NCI-H460 (cell line): ENCODE measurements at places on chromosomes 2 and 18. TPM values are rescaled to one million over a fixed set of nuclear protein-coding genes. Genes with fewer than 3 reads are reported as not detected.

- no peak for DNase-seq
Measured at GRCh38 chr2:149972066-149972465, 384.5 kb upstream of the MMADHC start.

GRCh38 chr2:39381653-39382052 is 55.4 kb downstream of the MAP4K3 start:
- no peak for DNase-seq

Gene MDH1B
- total RNA-seq: 0.35 and 0.64 TPM in 2 replicates

DNA sequence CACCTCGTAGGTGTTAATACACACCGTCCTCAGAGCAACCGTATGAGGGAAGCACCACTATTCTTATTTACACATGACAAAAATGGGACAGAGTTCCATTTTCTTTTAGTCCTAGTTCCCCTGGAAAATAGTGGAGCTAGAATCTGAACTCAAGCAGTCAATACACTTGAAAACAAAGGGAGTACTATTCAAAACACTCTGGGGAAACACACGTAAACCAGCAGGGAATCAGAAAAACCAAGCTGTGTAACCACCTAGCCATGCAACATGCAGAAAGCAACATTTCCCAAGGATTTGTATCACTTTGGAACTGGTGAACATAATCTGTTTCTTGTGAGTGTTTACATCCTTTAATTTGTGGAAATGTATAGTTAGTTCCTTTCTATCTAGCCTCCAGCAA is 208.2 kb downstream of the UBE2E3 start:
- no peak for DNase-seq

DNA sequence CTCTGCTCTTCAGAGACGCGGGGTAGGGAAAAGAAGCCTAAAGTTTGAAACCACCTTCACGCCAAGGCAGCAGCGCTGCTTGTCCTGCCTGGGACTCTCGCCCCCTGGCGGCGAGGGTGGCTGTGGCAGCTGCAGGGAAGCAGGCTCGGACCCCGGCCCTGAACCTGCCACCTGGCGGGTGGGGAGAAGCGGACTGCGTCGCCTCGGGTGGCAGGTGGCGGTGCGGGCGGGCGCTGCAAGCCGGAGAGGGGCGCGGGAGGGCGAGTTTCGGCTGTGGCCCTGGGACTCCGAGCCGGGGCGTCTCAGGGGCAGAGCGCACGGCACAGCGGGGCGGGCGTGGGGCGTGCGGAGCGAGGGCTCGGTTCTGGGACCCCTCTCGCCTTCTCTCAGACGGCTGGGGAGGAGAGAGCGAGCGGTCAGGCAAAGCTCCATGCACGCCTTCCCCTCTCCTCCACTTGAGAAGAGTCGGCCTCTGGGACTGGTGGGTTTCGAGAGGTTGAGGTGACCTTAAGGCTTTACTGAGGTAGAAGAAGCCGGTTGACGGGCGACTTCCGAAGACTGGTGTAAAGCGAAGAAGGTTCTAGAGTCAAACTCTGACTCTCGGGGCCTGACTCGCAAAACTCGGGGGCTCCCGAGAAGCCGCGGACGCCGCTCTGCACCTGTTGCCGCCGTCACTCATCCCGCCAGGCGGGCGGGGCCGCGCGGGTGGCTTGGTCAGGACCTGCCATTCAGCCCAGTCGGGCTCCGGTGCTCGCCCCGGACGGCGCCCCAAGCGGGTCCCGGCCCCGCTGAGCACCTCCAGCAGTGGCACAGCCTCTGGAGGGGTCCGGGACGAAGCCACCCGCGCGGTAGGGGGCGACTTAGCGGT is 1.1 kb upstream of the BOLL start:
- no peak for DNase-seq

DNA sequence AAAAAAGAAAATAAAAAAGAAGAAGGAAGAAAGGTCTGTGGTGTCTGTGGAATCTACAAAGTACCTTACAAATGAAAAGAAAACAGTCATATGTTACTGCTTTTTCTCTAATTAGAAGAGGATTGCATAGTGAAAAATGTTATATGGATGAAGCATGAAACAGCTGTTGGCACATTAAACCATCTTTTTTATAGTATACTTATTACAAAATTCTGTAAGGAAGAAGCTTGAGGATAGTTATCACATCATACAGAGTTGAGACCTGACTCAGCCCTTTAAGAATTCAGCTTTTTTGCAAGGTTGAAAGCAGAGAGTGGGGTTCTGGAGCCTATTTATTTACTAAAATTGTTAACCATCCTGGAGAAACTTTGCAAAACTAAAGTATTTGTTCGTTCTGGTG is 222.7 kb downstream of the PHLPP1 start:
- DNase-seq: no peak

DNA sequence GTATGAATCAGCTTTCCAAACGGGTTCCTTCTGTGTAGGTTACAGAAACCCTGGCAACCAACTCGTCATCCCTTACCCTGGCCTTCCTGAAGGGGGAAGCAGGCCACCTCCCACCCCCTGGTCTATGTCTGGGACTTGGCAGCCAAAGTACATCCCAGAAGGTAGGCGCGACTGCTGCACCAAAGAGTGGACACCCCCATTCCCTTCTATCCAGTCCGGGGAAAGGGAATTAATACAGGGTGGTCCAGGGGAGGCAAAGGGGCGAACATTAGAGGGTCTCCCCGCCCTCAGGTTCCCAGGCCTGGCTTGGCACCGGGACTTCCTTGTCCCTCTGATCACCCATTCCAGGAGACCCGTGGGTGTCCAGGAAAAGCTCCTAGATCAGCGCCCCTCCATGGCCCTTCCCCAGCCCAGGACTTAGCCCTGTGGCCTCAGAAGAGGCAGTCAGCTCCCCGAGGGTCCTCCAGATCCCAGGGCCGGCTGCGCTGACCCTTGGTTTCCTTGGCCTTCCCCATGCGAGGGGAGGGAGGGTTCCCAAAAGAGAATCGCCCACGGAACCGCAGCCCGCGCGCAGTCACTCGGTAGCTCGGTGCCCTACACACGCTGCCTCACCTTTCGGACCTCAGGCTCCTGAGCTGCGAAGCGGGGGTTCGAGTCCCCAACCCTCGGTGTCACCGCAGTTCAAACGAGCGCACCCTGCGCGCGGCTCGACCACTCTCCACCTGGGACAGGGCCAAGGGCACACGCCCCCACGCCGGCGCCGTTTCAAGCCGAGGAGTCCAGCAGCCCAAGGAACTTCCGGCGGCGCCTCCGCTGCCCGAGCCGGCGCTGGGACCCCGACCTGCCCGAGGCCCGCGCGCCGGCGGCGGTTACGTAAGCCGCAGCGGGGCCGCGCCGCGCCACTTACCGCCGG is at the start of gene PER2:
PER2 (minus strand) TSS at position 874 of the 913 bp plus-strand sequence. CDS start 10,674 bp downstream, outside the sequence.
- no peak for DNase-seq

Gene WIPF1
- 2.3 and 3.2 TPM in 2 replicates for total RNA-seq

DNA sequence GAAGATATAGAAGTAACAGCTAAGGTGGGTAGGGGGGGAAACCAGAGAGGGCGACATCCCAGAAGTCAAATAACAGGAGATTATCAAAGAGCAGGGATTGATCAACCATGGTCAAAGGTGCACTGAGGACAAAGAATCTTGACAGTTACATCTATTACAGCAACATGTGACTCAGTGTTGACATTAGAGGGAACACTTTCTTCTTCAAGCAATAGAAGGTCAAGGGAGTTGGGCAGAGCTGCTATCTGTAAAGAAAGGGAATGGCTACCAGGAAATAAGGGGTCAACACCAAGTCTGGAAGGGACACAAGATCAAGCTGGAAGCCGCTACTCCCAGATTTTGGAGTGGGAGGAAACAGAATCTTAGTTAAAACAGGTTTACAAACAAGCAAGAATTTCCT is 611.0 kb downstream of the TSN start:
- DNase-seq: no peak

Gene LOXL3
- total RNA-seq: 2.9 and 3.1 TPM in 2 replicates

GRCh38 chr18:39318462-39318861 is 1752.9 kb upstream of the CELF4 start:
- DNase-seq: peak; percentile 57

DNA sequence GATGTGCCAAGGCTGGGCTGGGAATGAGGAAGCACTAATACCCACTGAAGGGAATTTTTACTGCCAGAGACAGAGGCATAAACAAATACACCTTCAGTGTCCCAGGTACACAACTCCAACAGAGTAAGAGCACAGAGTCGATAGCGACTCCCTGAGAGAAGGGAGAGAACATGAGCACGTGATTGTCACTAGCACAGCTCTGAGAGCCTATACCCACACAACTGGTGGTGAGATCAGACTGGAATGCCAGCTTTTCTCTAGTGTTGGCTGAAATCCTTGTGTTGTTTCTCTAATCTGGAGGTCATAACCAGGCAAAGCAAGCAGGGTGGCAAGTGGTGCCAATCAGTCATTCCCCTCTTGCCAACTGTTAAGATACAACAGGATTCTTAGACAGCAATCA is 377.2 kb downstream of the CNTNAP5 start:
- no peak for DNase-seq

Gene UGT1A3
- not detected in 2 replicates for total RNA-seq

Gene RAB11FIP5
- 12.8 and 13.3 TPM in 2 replicates for total RNA-seq

Gene CHPF
- 52.4 and 67.1 TPM in 2 replicates for total RNA-seq

DNA sequence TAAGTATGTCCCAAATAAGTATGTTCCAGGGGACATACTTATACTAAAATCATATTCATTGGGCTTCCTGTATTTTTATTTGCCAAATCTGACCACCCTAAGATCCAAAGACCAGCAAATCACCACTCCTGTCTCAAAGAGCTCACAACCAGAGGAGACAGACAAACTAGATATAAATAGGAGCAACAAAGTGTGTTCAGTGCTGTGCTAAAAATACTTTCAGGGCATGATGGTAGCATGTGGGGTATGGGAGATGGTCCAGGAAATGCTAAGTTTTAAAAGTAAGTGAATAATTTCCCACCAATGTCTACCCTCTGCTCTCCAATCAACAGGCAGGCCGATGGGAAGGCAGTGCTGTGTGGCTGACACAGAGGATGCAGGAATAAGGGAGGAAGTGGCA is 87.1 kb downstream of the C1QL2 start:
- no peak for DNase-seq

GRCh38 chr2:170530284-170530745 is 184.8 kb upstream of the SP5 start:
- DNase-seq: no peak

- DNase-seq: peak; percentile 45
Measured at GRCh38 chr2:119826370-119826961, 66.7 kb downstream of the PTPN4 start.

DNA sequence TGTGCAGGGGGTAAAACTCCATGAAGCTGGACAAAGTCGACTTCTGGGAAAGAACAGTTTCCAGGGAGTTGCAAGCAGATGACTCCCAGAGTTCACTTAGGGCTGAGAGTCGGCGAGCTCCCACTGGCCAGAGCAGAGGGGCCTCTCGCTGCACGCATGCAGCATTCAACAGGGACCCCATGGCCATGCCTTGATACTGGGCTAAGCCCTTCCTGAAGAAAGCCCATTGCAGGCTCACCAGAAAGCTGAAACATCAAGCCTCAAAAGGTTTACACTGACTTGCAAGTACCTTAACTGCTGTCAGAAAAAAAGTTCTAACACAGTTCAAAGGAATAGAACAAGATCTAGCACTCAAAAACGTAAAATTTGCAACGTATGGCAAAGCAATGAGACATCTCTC is 56.4 kb downstream of the NDUFA10 start:
- no peak for DNase-seq

DNA sequence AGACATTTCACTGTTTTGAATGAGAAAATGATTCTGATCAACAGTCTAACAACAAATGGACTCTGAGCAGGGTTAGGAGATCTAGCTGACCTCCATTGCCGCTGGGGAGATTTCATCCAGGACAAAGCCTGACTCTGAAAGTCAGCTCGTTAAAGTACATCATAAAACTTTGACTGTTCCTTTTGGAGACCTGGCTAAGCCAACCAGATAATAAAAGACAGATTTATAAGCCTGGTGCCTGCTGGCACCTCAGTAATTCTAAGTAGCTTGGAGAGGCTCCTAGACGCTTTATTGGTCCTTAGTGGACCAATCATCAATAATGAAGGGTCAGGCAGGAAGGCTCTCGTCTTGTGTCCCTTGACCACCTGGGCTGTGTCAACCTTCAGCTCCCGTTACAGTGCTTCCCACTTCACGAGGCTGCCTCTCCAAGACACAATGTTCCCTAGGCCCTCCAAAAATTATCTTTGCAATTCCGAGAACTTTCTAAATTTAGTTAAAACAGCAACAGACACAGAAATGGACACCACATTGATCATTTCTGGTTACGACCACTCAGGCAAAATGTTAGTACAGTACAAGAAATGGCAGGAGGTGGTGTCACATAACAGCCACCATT is 47.9 kb upstream of the PMAIP1 start:
- no peak for DNase-seq

GRCh38 chr18:44458777-44459176 is 221.9 kb upstream of the SETBP1 start:
- DNase-seq: peak; percentile 8

DNA sequence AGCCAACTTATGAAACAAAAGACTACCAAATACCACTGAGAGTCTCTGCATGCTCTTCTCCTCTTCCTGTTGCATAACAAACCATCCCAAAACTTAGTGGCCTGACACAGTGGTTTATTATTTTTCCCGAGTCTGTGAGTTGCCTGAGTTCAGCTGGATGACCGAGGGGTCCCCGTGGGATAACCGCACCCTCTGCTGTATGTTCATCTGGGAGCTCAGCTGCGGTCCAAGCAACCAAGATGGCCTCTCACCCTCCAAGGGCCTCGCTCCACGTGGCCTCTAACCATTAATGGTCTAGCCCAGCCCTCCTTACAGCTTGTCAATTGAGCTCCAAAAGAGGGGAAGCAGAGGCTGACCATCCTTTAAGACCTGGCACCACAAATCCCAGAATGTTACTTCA is 17.1 kb downstream of the ITM2C start:
- DNase-seq: no peak

DNA sequence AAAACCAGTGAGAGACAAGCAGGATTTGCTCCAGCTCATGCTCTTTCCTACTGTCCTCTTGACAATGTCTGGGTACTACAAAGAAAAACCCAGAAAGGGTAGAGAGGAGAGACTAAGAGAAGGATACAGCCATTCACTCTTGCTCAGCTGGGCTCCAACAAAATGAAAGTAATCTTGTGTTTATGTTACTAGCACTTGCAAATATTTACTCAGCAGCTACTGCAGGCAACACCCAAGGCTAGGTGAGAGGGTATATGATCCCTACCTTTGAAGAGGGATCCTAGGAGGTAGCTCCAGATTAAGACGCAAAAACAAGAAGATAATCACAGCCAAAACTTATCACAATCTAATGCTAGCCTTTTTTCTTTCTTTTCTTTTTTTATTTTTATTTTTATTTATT is 329.6 kb upstream of the ACVR2A start:
- DNase-seq: no peak

Gene ST8SIA3
- not detected in 2 replicates for total RNA-seq

DNA sequence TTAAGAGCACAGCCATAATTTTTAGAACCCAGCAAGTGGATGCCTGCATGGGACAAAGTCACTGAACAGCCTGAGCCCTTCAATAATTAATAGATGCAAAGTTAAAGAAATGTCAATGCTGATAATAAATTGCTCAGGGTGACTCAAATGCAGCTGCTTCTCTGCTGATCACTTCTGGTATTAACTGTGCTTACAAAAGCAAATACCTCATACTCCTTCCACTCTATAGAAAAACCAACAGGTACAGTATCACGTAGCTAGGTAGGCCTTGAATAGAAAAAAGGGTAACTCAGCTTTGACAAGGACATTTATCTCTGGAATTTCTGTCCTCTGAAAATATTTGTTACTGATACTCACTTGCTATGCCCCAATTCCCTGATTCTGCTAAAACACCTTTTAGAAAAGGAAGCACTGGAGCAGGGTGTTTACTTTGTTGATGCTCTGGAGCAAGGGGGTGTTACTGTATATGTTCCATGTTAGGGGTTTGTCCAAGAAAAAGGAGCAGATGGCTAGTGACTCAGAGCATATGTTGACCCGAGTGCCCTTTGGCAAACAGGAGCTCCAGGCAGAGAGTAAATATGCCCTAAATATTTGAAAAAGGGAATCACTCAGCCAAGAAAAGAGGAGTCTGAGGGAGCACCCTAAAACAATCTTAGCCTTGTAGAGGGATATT is 59.1 kb upstream of the RTN4 start:
- DNase-seq: peak; percentile 47

Gene REG1B
- not detected in 2 replicates for total RNA-seq
